GF-D8 (cell line): ENCODE measurements at places on chromosomes 7 and 10.

GRCh38 chr7:116423499-116423898 lies 76.0 kb upstream of the CAV2 start:
- no peak for DNase-seq

- no peak for DNase-seq
Measured at GRCh38 chr10:118965645-118966044, 63.9 kb upstream of the NANOS1 start.

DNA sequence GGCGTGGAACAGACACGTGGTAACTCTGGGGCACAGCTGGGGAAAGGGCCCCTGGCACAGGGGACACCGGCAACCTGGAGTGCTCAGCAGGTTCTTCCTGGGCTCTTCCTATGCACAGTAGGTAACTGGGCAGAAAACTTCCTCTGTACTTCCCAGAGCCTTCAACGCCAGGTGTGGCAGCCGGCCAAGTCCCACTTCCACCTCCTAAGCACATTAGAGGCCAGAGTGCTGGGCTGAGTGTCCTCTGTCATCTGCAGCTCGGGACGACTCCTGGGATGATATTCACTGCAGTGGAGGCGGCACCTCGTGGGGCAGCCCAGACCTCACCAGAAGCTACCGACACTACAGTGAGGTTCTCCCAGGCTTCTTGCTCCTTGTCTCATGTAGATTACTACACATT lies 114.5 kb downstream of the LARP4B start:
- DNase-seq: no peak

GRCh38 chr7:106485031-106485551 lies 175.9 kb downstream of the CCDC71L start:
- no peak for DNase-seq

GRCh38 chr10:34413756-34414587 lies 401.1 kb downstream of the PARD3 start:
- DNase-seq: no peak

GRCh38 chr7:52992479-52993162 lies 42.8 kb upstream of the POM121L12 start:
- no peak for DNase-seq

DNA sequence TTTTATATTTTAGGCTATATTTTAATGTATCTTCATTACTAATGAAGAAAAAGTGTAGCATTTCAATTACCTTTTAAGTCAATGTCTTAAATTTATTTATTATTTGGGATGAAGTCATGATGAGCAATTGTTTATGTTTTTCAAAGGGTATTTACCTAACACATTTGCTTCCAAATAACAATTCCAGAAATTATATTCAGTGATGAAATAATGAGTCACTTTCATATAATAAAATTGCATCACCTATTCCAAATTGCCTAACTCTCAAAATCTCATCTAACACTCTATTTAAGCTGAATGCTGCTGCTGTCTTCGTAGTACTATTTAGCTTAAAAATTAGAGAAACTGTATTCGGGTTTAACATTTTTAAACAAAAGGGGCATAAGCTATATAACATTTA lies 97.7 kb downstream of the PRKG1 start:
- DNase-seq: no peak

GRCh38 chr7:151382079-151382885 lies 27.6 kb downstream of the WDR86 start:
- DNase-seq: no peak

DNA sequence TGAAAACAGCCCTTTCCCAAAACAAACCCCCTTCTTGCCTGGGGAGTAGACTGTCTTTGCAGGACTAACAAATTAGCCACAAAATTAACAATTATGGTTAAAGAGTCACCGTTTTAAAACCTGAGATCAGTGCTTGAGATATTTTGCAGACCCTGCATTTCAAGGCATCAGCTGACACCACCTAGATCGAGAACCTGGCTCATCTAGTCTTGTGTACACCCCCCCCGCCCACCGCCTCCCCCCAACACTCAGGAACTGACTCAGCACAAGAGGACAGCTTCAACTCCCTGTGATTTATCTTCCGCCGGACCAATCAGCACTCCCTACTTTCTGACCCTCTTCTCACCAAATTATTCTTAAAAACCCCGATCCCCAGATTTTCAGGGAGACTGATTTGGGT lies 737.1 kb downstream of the PHTF2 start:
- DNase-seq: no peak

DNA sequence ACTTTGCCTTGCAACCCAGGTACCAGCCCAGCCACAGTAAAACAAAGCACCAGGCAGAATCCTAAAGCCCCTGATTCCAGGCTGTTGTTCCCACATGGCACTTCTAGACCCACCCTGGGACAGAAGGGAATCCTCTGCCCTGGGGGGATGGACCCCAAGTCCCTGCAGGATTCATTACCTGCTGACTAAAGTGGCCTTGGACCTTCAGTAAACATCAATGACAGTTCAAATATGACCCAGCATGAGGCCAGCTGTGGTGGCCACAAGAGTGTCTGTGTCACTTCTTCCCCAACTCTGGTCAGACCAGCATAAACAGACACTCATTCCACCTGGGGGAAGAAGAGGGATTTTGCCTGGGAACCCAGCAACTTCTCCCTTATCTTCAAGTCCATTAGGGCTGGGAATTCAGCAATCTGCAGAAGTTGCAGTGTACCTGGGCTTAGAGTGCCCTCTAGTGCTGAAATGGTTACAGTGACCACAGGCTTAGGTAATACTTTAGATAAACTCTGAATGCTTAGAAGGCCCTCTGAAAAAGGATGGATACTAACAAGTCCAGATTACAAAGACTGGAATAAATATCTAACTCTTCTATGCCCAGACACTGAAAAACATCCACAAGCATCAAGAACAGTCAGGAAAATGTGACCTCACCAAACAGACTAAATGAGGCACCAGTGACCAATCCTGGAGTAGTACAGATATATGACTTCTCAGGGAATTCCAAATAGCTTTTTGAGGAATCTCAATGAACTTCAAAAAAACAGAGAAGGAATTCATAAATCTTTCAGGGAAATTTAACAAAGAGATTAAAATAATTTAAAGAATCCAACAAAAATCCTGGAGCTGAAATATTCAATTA lies 108.5 kb upstream of the TMEM168 start:
- DNase-seq: no peak

DNA sequence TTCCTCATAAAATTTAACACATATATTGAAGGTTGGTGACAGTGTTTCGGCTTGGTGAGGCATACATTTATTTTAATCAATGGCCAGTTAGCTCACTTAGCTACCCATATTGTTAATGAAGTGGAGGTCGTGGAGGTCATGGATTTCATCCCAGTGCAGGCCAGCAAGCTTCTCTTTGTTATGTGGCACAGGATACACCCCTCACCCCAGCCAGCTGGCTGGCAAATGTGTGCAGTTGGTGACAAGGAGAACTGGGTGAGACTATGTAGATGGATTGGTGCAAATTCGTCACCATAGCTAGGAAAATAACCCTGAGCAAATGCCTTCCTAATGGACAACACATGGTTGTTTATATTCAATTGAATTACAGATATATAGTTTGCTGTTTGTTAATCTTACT lies 50.5 kb upstream of the FOXP2 start:
- DNase-seq: no peak

DNA sequence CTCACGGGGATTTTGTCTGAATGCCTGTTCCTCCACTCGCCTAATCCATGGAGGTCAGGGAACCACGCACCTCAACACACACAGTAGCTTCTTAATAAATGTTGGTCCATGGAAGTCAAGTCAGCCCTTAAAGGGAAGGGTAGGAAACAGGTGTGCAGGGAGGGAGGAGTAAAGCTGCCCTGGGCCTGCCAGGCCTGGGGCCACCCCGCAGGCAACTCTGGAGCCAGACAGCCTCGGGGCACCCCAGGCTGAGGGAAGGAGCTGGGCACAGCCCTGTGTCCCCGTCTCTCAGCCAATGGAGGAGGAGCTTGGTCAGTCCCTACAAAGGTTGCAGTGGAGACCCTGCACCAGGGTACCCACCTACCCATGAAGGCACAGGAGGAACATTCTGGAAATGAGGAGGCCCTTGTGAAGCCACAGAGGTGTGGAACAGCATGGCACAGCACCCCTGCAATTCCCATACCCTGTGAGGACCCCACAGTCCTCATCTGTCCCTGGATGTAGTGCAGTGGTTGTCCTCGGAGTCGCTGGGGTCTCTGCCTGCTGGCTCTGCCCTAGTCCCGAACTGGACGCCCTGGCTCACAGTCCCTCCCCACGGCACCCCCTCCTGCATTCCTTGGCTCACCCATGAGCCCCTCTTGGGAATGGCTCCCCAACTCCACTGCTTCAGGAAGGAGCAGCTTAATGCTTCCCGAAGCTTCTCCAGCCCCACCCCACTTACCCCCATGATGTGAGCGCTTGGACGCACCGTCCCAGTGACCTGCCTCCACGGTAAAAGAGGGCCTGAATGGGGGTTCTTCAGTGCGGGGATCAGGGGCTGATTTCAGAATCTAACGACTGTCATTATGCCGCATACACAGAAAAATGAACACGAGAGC lies 79.2 kb upstream of the INSIG1 start:
- DNase-seq: no peak

DNA sequence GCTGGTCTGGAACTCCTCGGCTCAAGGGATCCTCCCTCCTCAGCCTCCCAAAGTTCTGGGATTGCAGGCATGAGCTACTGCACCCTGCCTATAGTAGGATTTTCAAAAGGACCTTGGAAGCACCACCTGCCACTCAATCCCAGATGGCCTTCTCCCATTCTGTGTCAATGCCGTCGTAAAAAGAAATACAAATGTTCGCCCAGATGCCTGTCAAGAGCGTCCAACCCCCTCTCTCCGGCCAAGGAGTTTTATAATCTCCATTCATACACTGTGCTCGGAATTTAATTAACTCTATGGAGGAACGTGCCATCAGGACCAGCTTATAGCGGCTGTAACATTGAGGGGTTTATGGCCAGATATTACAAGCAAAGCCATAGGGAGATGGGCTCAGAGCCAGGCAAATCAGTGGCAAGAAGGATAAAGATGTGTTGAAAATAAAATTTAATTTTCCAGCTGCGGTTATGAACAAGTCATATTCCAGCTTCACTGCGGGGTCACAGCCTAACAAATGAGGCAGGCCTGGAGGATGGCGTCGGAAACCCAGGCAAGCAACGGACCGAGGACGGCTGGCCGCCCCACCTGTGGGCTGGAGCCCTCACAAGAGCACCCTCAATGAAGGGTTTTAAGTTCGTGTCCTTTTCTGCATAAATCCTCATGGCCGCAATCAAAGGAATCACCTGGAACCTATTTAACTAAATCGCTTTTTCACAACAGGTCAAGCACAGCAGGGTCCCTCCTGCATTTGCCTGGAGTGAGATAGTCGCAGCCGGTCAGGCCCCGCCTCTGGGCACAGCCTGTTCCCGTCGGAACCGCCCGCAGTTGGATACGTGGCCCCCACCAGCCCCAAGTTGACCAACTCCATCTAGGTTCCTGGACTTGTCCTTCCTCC lies 374.5 kb upstream of the FOXK1 start:
- no peak for DNase-seq

GRCh38 chr10:58546137-58546536 lies 33.5 kb downstream of the BICC1 start:
- no peak for DNase-seq
